ENCODE measurements at places on chromosomes 3 and 15.

- DNase-seq, result no peak
Measured at GRCh38 chr3:116059421-116060096, 385.7 kb downstream of the LSAMP start.

GRCh38 chr15:99449514-99449913, 116.3 kb upstream of the MEF2A start:
- no peak for DNase-seq

DNA sequence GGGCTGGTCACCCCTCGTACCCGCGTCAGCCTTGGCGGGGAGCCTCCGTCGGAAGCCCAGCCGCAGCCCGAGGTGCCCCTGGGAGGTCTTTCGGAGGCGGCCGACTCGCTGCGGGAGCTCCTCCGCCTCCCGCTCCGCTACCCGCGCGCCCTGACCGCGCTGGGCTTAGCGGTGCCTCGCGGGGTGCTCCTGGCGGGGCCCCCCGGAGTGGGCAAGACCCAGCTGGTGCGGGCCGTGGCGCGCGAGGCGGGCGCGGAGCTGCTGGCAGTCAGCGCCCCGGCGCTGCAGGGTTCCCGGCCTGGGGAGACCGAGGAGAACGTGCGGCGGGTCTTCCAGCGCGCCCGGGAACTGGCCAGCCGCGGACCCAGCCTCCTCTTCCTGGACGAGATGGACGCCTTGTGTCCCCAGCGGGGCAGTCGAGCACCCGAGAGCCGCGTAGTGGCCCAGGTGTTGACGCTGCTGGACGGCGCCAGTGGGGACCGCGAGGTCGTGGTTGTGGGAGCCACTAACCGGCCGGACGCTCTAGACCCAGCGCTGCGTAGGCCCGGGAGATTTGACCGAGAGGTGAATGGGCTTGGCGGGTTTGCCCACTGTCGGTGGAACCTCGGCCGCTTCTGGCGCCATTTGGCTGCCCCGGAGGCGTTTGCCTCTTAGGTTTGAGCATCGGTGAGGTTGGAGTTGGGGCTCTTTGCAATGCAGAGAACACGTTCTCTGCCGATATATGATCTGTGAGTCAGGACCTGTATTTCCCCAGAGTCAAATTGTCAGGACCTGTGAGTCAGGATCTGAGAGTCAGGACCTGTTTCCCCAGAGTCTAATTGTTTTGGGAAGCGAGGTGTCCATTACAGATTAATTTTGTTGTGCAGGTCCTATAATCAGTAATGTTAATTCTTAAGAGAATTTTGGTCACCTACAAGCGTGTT, 24.9 kb upstream of the GATM start:
- peak; percentile 2 for DNase-seq

- DNase-seq, result no peak
Measured at GRCh38 chr15:80588801-80589200, 106.3 kb upstream of the ABHD17C start.

GRCh38 chr3:45318689-45319088, 69.7 kb upstream of the LARS2 start:
- no peak for DNase-seq

DNA sequence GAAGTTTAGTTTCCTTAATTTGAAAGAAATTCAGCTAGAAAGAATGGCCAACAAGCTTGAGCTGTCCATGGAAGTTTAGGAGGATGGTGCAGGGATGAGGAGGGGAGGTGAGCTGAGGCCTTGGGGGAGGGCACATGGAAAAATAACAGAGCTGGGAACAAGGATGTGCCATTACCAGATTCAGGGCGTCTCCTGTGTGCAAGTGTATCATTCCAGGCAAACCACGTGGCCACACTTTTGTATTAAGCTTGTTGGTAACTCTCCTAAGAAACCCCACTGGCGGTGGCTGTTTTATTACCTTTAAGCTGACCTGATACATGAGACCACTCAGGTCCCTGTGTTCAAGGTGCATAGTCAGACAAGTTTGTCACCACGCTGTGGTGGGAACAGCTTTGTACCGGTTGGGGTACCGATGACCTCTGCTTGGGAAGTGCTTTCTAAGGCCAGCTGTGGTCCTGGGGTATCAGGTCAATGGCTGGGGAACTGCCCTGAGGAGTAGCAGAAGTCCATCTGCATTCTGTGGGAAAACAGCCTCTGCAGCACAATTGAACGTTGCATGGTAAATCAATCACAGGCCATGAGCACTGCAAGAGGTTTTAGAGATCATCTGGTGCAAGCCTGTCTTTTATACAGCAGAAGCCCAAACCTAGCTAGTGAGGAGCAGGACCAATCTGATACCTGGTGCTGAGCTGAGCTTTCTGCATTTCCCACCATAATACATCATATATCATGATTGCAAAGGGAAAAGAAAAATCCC, 235.5 kb downstream of the THSD4 start:
- no peak for DNase-seq

DNA sequence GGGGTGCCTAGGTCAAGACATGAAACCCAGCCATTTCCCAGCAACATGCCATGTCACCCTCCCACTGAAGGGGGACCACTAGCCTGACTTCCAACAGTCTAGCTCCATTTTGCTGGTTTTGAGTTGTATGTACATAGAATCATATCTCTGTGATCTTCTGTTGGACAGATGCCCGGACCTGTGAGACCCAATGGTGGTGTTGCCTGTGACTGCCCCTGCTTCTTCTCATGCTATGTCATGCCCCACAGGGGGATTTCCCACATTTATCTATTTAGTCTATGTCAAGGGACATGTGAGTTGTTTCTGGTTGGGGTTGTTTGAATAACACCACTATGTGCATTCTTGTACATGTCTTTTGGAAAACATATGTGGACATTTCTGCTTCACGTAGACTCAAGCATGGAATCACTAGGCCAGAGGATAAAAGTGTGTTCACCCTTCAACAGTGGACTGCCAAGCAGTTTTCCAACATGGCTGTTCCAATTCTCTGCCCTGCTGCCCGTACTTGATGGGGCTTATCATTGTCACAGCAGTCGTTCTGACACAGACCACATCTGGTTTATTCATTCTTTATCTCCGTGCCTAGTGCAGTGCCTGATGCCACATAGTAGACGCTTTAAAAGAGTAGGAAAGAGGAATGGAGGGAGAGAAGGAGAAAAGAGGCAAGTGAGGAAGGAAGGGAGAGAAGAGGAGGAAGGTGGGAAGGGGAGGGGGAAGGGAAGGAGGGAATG, 114.4 kb downstream of the TPRA1 start:
- no peak for DNase-seq

DNA sequence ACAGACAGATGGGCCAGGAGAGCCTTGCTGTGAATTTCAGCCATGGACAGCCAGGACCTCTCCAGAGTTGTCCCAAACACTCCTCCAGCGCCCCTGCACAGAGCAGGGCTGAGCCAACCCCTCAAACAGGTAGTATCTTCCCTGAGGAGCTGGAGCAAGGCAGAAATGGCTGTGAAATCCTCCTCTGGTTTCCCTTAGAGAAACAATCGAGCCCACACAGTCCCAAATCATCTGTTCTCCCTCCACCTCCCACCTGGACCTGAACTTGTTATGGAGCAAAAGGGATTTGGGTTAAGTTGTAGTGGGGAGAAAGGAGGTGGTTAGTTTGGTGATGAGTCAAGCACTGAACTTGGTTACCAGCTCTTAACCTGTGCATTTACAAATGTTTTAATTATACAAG, 205.7 kb upstream of the BHLHE40 start:
- no peak for DNase-seq

- DNase-seq, result no peak
Measured at GRCh38 chr3:37400945-37401344, 226.6 kb upstream of the LRRFIP2 start.

DNA sequence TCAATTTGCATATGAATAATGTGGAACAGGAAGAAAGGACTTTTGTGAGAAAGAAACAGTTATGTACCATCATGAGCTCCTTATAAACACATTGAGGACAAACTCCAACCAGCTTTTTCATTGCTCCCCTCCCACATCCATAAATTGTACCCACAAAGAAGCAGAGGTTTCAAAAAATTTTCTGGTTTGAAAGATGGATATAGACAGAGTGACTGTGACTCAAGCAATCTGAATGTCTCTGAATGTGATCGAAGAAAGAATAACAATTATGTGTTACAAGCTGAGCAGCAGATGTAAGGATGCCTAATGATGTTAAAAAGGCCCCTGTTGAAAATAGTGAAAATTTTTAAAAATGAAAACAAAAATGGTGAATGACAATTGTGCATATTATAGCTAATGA, 127.4 kb downstream of the TFG start:
- no peak for DNase-seq

DNA sequence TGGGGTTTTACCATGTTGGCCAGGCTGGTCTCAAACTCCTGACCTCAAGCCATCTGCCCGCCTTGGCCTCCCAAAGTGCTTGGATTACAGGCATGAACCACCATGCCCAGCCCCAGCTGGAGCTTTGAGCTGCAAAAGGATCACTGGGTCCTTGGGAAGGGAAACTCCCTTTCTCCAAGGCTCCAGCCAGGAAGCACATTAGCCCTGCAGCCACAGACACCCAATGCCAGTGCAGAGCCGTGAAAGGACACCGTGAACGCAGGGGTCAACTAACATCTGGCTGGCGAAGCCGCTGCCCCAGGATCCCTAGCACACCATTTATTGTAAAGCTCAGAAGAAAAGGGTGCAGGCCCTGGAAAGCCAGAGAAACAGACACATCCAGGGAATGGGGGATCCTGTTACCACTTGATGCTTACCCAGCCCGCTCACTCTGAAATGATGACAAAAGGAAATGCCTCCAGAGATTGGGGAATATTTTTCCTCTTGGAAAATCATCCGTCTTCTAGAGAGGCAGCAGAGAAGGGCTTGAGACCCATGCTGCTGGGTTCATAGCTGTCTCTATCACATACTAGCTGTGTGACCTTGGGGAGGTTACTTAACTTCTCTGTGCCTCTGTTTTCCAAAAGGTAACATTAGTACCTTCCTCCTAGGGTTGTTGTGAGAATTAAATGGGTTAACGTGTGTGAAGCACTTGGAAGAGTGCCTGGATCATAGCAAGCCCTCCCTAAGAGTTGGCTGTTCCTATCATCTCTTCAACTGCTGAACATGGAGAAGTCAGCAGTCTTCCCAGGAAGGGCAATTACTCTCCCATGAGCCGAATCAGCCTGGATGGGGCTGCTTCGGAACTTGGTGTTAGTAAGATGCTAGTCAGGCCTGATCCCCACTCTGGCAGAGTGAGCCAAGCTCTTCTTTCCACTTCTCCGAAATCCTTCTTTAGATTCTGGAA, 40.8 kb downstream of the LMCD1 start:
- no peak for DNase-seq

- no peak for DNase-seq
Measured at GRCh38 chr3:184231671-184232070, 2.3 kb downstream of the VWA5B2 start.

DNA sequence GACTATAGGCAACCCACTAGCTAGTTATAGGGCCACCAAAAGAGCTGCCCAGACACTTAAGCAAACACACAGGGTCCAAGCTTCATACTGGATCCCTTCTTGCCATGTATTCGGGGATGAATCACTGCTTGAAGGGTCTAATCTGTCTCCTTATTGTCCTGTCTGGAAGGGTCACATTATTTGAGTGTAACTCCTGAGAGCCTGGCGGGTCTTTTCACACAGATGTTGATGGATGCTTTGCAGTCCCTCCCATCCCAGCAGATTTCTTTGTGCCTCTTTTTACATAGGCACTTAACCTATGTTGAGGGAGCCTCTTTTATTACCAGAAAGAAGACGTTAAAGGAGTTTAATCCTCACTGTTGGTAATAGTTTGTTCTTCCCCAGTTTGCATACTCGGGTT, 56.6 kb downstream of the BBX start:
- no peak for DNase-seq

DNA sequence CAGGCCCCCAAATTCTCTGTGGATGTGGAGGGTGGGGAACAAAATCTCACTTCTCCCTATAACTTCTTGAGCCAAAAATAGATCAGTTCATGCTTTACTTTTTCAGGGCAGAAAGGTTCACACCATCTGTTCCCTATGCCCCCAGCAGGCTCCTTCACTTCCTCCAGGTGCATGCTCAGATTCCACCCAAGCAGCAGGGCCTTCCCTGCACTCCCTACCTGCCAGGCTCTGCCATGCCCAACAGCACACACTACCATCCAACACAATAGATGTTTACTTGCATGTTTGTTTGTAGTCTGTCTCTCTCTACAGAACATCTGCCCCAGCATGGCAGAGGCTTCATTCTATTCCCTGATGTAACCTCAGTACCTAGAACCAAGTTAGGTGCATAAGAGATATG, 43.3 kb downstream of the GABRB3 start:
- DNase-seq, result no peak

GRCh38 chr15:32774022-32774421, 56.2 kb downstream of the GREM1 start:
- DNase-seq, result no peak

DNA sequence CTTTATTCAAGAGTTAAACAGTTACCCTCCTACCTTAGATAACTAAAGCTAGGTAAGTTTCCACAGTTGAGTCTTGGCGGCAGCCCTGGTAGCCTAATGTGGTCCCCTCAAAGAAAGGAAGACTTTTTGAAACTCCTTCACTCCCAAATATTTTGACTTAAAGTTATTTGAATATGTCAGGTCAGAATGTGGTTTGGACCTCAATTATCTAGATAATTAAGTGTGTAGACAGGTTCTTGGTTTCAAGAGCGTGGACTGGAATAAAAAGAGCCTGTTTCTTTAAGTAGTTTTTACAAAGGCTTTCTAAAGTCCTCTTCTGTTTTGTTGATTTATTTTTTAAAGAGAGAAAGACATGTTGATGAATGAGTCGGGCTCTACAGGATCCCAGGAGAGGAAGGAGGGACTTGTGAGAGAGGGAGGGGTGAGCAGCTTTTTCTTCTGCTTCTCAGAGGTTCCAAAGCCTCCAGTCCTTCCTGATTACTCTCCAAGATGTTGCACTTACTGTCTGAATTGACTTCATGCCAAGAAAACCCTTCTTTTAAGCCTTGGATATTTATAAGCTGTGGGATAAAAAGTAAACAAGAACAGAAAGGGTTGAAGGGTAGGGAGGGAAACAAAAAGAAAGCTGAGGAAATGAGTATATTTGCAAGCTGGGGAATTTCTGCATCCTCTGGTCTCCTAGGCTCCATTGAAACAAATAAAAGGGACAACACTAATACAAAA, 457.4 kb downstream of the IGSF11 start:
- DNase-seq, result no peak

- no peak for DNase-seq
Measured at GRCh38 chr3:125069968-125070745, 14.4 kb upstream of the HEG1 start.

DNA sequence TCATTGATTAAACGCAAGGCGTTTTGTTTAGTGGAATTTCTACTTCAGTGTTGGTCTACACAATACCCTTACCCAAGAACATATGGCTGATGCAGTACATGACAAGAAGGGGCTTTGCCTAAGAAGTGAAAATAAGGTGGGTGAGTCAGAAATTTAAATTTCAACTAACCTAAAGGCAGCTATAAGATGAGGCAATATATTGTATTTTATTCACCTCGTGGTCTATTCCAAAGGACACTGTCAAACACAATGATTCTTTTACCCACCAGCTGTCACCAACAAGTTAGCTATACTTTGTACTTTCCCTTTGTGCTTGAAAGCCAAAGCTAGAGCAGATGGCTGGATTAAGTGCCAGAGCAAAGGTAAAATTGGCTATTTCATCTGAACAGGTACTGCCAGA, 10.9 kb upstream of the SETMAR start:
- DNase-seq, result no peak

- no peak for DNase-seq
Measured at GRCh38 chr3:123067689-123068600, 1.1 kb downstream of the PDIA5 start.

DNA sequence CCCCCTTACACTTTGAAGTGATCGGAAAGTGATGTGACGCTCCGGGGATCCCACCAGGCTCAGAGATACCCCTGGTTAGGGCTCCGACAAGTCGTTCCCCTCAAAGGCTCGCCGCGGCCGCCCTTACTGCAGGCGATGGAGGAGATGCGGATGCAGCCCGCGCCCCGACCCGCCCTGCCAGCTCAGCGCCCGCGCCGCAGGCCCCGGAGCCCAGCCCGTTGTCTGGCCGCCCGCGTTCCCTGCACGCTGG, 228 bp downstream of the GLT8D1 start:
- DNase-seq, result no peak
